Activated gamma-delta T cell treated with anti-CD3 and anti-CD28 coated beads, Interleukin-2, amount 50 U/mL, for 16 hours (primary cell): ENCODE measurements at places on chromosomes 1 and 21.

GRCh38 chr1:90614872-90615271 lies 102.2 kb downstream of the BARHL2 start:
- no peak for DNase-seq

DNA sequence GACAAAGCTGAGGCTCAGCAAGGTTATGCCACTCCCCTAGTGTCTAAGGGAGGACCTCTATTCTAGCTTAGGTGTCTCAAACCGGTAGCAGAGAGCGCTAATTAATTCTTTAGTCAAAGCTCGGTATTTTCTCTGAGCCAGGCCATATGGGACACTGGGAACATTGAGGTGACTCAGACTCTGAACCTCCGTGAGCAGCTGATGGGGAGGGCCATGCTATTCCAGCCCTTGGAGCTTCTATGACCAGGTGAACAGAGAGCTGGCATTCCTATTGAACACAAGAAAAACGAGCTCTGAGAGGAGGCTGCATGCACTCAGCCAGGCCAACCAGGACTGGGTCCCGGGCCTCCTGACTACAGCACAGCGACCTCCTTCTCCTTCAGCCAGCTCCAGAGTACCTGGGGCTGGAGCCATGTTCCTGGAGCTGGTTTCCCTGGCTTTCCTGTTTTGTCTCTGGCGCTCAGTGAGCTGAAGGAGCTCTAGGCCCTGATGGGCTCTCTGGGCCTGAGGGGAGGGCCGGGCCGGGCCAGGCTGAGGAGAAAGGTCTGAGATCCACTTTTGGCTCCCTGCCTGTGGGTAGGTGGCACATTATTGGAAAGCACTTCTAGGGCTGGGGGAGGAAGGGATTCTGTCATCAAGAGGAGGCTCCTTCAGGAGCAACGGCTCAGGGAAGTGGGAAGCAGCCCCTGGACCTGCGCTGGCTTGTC lies 37.0 kb downstream of the SLC9A1 start:
- no peak for DNase-seq

GRCh38 chr1:11600836-11601235 lies 53.4 kb downstream of the FBXO2 start:
- DNase-seq = no peak

GRCh38 chr1:231326248-231326647 lies 11.4 kb downstream of the EXOC8 start:
- no peak for DNase-seq

GRCh38 chr1:10597492-10598388 lies 123.0 kb downstream of the PEX14 start:
- DNase-seq = no peak

GRCh38 chr1:166952002-166952746 lies 23.2 kb downstream of the ILDR2 start:
- DNase-seq = no peak

DNA sequence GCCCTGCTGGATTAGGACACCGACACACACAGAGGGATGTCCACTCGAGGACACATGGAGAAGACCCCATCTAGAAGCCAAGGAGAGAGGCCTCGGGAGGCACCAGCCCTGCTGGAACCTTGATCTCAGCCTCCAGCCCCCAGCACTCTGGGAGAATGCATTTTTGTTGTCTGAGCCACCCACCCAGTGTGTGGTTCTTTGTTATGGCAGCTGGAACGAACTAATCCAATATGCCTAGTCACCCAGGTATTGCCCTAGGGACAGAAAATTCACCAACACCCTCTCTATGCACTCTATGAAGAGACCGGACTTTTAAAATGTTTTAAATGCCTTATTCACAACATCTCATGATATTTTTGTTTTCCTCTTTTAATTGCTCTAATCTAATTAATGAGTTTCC lies 117.4 kb downstream of the CRYAA start:
- no peak for DNase-seq

DNA sequence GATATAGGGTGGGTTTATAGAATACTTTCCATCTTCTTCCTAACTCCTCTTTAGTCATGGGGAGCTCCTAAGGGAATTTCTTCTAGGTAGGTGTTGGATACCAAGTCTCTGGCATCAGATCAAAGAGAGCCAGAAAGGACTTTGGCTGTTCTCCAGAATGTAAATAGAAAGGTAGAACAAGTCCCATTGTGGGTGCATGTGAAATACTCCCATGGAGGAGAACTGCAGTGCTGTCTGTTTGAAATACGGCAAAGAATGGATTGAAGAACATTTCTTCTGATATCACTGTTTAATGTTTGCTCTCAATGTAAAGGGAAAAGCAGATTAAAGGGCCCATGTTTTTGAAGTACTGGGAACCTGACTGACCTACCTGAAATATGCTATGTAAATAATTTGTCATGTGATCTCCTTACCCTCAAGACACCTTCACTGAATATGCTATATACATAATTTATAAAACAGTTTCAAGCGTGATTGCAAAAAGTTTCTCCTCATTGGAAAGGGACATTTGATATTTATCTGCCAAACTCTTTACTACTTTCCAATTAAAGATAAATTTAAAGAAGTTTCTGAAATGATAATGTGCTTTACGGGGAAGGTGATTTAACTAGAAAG lies 65.9 kb downstream of the LAMC1 start:
- no peak for DNase-seq

DNA sequence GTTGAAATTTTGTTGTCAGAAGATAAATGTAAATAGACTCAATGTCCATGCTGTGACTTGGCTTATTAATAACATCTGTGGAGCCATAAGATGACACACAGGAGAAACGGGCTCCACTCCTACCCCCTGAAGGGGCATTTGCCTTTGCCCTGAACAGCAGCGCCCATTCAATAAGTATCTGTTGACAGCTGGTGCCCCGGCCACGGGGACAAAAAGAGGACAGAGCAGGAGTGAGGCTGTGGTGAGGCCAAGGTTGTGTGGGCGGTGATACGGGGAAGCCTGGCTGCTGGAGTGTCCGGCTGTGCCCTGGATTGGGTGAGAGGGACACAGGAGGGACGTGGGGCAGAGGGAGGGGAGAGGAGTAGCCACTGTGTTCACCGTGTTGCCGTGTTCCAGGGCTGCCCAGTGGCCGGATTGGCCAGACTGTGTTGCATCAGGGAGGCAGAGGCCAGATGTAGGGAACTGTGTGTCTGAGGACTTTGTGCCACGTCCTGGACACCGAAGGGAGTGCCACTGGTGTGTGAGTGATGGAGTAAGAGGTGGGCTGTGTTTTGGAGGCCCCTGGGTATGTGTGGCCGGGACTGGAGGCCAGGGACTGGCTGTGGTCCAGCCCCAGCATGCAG lies 15.1 kb downstream of the PRMT2 start:
- no peak for DNase-seq

DNA sequence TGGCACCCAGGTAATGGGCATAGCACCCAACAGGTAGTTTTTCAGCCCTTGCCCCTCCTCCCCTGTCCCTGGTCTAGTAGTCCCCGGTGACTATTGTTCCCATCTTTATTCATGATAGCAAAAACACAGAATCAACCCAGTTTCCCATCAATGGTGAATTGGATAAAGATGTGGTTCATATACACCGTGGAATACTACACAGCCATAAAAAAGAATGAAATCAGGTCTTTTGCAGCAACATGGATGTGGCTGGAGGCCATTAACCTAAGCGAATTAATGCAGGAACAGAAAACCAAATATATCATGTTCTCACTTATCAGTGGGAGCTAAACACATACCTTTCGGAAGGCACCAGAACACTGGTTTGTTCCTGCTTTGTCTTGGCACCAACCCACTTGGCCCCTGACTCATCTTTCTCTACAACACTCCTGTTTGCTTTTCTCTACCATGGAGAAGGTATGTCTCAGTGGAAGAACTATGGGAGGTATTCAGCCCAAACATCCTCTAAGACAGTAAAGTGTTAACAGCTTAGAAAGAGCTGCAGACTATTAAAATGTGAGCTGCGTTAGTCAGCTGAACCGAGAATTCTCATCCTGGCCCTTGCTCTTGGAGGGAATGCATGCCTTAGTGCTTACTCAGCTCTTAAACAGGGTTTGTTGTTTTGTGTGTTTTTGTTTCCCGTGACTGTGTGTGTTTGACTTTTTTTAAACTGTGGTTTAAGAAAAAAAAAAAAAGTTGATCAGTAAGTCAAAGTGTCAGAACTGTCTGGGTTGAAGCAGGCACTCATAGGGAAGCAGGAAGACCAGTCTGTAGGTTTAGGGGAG lies 203.0 kb downstream of the TOMM20 start:
- no peak for DNase-seq

- DNase-seq = no peak
Observed at GRCh38 chr21:36120304-36120888, 14.5 kb upstream of the CBR3 start.

GRCh38 chr21:21283810-21284209 lies 285.6 kb downstream of the NCAM2 start:
- no peak for DNase-seq

DNA sequence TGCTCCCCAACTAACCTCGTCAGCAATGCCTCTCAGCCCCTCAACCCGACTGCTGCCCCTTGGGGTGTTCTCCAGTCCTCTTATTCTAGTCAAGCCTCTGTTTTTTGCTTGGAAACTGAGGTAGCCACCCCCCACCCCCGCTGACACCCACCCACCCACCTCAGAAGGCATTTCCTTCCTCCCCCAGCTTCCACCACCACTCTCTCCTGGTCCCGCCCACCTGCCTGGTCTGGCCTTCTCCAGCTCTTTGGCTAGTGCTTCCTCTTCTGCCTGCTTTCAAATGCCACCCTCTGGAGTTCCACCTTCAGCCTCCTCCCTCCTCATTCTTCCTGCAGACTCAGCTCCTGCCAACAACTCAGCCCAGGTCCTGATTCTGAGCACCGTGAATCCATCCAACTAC lies 35.3 kb downstream of the OLFML2B start:
- no peak for DNase-seq
